ENCODE measurements at places on chromosomes 1 and 21.

DNA sequence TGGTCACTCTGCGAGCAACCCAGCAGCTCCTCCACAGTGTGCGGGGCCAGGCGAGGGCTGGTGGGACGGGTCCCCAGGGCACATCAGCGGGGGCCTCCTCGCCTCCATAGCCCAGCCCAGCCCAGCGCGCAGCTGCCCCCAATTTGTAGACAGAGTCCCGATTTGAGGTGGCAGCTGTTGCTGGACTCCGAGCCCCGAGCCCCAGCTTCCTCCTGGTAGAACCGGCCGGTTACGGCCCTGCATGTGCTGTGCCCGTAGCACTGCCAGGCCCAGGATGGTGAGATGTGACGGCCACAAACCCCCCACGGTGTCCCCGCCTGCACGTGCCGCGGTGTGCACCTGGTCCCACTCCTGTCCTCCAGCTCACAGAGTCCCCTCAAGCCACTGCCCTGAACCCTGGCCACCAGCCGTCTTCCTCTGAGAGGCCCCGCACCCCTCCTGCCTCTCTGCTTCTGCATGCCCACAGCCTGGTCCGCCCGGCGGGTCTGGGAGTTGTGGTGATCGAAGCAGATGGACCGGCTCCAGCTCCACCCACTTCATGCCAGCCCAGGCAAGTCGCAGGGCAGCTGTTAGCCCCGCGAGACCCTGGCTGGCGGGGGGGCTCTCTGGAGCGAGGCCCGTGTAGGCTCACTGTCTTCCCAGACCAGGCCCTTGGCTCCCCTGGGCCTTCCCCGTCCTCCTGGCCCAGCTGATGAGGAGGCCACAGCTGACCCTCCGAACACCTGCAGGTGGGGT, 55.5 kb downstream of the MORN1 start:
- no peak for DNase-seq

GRCh38 chr1:198845851-198846250, 207.0 kb downstream of the PTPRC start:
- no peak for DNase-seq

DNA sequence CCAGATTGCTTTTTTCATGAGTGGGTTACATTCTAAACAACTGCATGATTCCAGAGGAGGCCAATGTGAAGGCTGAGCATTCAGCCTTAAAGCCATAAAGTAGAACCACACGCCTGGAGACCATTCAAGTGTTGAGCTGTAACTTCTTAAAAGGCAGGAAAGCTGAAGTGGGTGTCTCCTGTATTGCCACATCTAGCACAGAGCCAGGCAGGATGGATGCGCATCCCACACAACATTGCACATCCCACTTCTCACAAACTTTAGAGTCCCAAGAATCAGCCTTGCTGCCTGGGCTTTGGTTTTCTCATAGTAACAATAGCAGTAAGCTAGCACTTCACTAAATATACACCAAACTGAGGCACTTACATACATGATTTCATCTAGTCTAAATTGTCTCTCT, 151.7 kb downstream of the DAB1 start:
- DNase-seq: no peak

DNA sequence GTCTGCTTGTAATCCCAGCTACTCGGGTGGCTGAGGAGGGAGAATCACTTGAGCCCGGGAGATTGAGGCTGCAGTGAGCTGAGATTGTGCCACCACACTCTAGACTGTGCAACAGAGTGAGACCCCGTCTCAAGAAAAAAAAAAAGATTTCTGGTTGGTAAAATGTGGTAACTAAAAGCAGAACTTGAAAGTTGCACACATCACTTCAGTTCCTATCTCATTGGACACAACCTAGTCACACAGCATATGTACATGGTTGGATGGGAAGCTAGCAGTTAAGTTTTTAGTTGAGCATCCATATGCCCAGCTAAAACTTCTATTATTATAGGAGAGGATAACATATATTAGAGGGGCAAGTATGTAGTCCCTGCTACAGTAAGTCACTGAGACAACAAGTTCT, 22.1 kb downstream of the BCAS2 start:
- no peak for DNase-seq

- DNase-seq: no peak
These were observed 1065.6 kb upstream of the TMPRSS15 start for GRCh38 chr21:19468991-19469715.
